ENCODE measurements at places on chromosomes 3 and 15. TPM values are rescaled to one million over a fixed set of nuclear protein-coding genes. Genes with fewer than 3 reads are reported as not detected.

GRCh38 chr3:122488262-122488973, 26.3 kb downstream of the KPNA1 start:
- no peak for DNase-seq

TMEM207 gene
- not detected for total RNA-seq

DNA sequence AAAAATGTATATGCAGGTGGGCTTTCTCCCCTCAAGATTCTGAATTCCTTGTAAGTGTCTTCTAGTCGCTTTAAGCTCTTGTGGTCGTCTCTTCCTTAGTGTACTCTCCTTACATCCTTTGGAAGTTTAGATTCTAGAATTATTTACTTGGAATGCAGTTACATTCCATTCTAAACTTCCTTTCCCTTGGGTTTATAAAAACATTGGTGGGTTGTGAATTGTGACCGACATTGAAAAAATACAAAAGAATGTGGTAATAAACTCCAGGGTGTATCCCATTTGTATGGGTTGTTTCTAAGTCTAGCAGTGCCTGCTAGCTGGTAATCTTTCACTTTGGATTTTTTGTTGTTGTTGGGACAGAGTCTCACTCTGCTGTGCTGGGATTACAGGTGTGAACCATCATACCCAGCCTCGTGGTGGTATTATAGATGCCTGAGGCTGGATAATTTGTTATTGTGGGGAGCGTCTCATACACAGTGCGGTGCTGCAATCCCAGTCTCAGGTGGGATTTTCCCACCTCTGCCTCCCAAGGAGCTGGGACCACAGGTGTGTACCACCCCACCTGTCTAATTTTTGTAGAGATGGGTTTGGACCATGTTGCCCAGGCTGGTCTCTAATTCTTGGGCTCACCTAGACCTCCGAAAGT, 9.1 kb downstream of the CHD2 start:
- no peak for DNase-seq

DNA sequence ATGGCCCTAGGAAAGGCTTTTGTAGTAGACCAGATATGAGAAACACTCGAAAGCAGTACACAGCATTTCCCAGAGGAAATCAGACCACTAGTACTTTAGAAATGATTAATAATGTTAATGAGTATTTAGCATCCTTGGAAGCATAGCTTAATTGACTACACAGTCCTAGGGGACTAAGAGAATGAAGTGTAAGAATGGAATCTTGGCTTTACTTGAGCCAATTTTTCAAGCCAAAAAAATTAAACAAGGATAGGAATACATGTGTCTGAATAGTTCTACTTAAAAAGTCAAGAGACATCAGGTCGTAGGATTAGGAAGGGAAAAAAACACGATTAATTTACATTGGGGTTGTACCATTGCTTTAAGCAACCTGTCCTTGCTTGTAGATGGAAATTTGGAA, 38.2 kb downstream of the DPPA2 start:
- DNase-seq: no peak

PLA2G4D gene
- not detected for total RNA-seq

DNA sequence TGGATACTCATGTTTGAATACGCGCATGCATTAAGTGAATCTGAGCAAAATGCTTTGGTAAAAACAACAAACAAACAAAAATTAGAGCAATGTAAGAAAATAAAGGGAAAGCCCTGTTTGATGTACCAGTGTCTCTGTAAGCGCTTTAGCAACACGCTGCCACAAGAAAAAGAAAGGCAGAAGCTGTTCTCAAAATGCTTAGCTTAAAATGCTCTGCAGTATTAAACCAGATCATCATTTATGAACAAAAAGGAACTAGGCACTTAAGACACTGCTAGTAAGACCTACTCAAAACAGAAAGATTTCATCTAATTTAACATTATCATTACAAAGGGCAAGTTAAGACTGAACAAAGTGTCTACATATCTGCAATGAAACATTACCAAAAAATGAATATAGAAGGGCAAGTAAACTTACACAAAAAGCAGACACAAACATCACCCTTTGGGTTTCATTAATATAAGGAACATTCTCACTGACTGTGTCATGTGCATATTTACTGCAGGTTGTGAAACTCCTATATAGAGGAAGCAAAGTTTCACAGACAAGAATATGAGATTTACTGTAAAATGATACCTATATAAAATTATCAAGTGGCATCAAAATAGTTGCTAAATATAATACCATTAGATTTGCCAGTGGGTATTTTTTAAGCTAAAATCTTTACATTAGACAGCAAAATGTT, 102.1 kb downstream of the FBXL22 start:
- DNase-seq: no peak

DNA sequence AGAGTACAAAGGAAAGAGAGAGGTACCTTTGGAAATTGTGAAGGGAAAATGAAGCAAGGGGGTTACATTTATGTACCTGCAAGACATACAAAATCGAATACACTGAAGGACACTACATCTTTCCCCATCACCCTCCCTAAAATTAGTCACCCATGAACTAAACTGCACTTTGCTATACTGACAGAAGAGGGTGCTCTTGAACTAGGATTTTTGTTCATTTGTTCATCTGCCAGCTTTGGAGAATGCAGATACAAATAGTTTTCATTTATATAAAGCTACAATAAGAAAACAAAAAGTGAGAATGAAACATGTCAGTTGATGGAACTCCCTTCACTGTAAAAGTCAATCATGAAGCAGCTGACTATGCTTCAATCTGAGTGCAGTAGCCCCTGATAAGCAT, 55.7 kb downstream of the PCCB start:
- no peak for DNase-seq

DNA sequence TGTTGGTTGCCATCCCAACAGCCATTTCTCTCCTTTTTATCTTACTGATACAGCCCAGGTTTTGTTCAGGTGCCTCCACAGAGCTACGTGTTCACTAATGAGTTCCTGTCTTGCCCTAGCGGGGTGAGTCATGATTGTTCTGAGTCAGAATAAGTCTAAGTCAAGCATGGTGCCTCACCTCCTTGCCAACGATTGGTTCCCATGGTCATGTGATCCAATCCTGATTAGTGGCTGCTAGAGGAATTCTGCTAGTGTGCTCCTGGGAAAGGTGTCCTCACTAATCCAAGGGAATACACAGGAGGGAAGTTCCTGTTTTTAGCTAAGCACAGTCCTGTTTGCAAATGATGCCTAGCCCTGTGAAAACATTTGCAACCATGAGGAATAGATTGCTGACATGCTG, 99.8 kb downstream of the NSUN3 start:
- DNase-seq: no peak

All from sigmoid colon (tissue), 7 donors.